Activated T-cell treated with anti-CD3 and anti-CD28 coated beads, Interleukin-2, amount 50 U/mL, for 48 hours (primary cell): ENCODE measurements at places on chromosomes 12 and 14.
A peak's percentile ranks its signal among the peaks of the same experiment; 100 is the strongest.

- no peak for DNase-seq
Measured at GRCh38 chr14:27881646-27882045, 884.9 kb upstream of the FOXG1 start.

DNA sequence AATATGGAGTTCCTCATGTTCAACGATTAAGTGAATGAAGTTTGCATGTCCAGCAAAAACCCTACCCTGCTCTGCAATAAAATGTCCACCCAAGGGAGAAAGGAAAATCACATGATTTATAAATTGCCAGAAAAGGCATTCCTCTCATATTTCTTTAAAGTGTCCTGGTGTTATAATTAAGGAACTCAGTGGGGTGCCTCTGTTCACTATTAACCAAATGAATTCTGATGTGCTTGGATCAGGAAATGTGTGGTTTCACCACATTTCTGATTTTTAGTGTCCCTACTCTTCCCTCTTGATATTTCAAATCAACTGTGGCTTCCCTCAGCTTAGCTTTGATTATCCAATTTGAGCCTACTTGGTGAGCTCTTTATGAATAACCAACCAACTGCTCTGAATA is 208.1 kb downstream of the PHLDA1 start:
- DNase-seq, result no peak

DNA sequence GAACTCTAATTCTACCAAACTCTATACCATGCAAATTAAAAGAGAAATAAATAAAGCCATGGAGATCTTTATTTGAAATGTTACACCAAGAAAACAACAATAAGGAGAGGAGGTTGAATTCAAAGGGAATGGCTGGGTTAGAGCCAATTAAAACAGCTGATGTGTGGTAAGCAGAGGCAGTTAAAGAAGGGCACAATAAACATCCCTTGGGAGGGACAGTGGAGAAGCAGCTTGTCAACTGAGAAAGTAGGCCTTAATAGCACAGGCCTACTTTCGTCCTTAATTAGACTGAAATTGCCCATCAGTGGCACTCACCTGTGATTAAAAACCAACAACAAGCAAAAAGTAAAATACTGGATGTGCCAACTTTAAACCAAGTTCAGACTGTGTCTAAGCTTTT is 16.3 kb upstream of the NAV3 start:
- DNase-seq, result no peak

- DNase-seq, result no peak
Measured at GRCh38 chr12:54044425-54045103, 9.1 kb upstream of the HOXC4 start.

DNA sequence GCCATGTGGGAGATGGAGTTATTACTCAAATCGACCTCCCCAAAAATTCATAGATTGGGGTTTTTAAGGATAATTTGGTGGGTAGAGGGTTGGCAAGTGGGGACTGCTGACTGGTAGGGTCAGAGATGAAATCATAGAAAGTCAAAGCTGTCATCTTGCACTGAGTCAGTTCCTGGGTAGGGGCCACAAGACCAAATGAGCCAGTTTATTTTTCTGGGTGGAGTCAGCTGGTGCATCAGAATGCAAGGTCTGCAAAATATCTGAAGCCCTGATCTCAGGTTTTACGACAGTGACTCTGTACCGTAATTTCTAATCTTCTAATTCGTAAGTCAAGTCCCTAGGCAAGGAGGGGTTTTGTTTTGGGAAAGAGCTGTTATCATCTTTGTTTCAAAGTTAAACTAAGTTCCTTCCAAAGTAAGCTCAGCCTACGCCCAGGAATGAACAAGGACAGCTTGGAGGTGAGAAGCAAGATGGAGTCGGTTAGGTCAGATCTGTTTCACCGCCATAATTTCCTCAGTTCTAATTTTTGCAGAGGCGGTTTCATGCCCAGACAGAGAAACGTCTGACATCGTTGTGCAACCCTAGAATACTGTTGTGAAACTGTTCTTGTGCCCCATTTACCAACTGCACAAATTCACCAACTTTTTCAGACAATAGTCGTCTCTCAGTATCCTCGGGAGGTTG is 104.5 kb upstream of the SFSWAP start:
- peak; percentile 29 for DNase-seq
